Activated CD4-positive, alpha-beta T cell treated with anti-CD3 and anti-CD28 coated beads, Interleukin-2, amount 10 ng/mL, durations not matched to agents 7 days and 5 days (primary cell): ENCODE measurements at places on chromosomes 4 and X. TPM values are rescaled to one million over a fixed set of nuclear protein-coding genes. Genes with fewer than 3 reads are reported as not detected.

DNA sequence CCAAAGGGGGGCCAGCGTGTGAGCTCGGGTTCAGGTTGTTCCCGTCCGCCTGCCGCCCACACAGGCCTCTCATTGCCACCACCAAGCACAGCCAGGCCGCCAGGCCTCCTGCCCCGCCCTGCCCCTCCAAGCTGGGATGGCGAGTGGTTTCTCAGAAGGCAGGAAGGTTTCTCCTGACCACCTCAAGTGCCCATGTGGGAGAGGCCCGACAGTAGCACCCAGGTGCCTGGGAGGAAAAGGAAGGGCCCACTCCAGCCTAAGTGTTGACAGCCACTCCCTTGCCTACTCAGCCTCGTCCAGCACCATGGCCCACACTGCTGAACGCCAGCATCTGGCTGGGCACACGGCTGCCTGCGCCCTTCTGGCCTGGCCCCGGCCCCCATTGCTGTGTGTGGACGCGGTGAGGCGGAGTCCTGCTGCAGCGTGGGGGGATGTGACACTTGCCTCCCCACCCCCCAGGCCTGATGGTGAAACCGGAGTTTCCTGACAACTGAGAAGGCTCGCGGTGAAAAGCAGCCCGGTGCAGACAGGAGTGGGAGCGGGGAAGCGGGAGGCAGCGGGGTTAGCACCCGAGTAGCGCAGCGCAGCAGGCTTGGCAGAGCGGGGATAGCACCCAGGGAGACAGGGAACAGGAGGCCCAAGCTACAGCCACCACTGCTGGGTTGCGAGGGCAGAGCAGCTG is 19.2 kb downstream of the FLNA start:
- peaks cover 20% of the 10 kb centered on the region for H3K36me3 ChIP-seq
- H3K27ac ChIP-seq, result no peak overlapping the region
- H3K4me1 ChIP-seq, result peaks cover 52% of the 10 kb centered on the region
- H3K4me3 ChIP-seq, result no peak overlapping the region

DNA sequence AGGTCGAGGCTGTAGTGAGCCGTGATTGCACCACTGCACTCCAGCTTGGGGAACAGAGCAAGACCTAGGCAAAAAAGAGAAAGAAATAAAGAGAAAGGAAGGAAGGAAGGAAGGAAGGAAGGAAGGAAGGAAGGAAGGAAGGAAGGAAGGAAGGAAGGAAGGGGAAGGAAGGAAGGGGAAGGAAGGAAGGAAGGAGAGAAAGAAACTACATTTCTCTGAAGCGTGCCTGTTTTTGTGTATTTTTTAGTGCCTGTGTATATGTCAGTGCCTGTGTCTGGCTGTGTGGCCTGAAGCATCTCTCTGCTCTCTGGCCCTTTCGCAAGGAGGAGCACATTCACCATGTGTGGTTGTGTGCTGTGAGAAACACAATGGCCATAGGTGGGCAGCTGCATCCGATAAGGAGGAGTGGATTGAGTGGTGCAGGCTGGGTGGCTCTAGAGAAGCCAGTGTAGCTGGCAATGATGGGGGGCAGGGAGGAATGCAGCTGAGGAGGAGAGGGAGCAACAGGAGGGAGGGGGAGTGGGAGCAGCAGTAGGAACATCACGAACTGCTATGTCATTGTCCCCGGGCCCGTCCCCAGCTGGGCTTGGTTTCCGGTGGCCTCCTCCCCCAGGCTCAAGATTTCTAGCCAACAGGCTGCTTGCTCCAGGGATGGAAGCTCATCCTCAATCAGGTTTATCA is 11.4 kb downstream of the SYN1 start:
- no peak for DNase-seq
- H3K36me3 ChIP-seq, result no peaks in the 10 kb centered on the region
- peaks cover 6% of the 10 kb centered on the region for H3K4me1 ChIP-seq
- H3K4me3 ChIP-seq, result no peak overlapping the region
- H3K27ac ChIP-seq, result no peak overlapping the region
- no peaks in the 10 kb centered on the region for H3K27me3 ChIP-seq

DNA sequence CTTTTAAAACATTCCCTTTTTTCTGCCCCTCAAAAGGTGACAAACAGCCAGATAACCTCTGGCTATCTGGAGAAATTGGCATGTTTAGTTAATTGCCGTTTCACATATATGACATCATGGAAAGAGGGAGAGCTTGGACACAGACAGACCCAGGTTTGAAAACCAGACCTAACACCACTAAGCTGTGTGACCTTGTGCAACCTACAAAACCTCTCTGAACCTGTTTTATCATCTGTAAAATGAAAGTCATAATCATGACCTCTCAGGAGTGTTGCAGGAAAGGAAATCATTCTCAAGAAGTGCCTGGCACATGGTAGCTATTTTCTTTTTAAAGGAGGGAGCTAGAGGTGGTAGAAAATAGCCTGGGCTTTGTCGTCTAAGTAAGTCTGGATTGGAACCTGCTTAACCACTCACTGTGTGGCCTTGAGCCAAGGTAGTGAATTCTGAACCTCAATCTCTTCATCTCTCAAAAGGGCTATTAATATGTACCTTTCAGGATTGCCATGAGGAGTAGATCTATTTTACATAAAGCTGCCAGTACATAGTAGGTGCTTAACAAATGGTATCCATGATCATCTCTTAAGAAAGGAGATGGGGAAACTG is 363.5 kb downstream of the BCOR start:
- H3K27me3 ChIP-seq, result no peaks in the 10 kb centered on the region
- H3K36me3 ChIP-seq, result no peaks in the 10 kb centered on the region
- peaks cover 14% of the 10 kb centered on the region for H3K4me1 ChIP-seq
- no peak overlapping the region for H3K4me3 ChIP-seq
- DNase-seq, result no peak
- H3K27ac ChIP-seq, result no peak overlapping the region

DNA sequence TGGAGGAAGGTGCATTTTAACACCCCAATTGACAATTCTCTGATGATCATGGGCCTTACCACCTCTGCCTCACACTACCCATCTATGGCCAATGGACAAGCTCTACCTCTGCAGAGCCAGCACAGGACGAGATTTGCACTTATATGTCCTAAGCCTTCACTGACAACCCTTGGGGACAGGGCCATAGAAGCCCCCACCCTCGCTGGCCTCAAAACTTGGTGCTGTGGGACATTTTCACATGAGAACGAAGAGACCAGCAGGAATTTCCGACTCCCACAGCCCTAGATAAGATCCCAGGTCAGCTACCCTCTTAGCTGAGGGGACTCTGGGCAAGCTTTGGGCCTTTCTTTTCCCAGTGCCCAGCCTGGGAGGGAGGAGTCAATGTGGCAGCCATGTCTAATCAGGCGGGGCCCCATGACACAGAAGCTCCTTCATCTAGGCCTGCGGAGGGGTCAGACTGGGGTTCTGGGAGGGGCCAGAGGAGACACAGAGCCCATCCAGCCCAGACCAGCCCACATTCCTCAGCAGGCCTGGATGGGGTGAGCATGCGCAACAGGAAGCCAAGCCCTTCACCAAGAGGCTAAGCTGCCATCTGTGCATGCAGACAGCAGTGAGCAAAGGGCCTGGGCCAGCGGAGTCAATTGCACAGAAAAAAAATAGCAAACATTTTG is 12.1 kb downstream of the PJA1 start:
- DNase-seq, result no peak
- H3K27me3 ChIP-seq, result no peaks in the 10 kb centered on the region
- H3K27ac ChIP-seq, result no peak overlapping the region
- no peaks in the 10 kb centered on the region for H3K4me1 ChIP-seq
- H3K36me3 ChIP-seq, result no peaks in the 10 kb centered on the region

DNA sequence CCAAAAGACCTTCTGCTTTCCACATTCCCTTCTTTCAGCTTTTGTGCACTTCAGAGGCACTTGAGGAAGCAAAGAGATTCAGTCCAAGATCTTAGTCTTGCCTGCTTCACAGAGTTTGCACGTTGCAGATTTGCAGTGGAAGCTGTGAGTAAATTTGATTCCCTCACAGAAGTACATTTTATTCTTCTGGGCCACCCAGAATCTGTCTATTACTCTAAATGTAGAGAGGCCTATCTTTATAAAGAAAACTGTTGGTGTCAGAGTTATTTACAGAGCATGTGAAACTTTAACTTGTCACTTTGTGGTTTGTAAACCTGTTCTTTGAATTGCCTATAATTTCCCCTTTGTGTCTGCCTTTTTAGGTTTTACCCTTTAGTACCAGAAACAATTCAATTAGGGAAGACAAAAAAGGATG is 15.5 kb downstream of the SPRY1 start:
- H3K36me3 ChIP-seq, result peaks cover 4% of the 10 kb centered on the region
- H3K4me3 ChIP-seq, result peak overlapping the region; percentile 48
- no peaks in the 10 kb centered on the region for H3K27me3 ChIP-seq
- H3K4me1 ChIP-seq, result peaks cover 50% of the 10 kb centered on the region
- no peak for DNase-seq

DNA sequence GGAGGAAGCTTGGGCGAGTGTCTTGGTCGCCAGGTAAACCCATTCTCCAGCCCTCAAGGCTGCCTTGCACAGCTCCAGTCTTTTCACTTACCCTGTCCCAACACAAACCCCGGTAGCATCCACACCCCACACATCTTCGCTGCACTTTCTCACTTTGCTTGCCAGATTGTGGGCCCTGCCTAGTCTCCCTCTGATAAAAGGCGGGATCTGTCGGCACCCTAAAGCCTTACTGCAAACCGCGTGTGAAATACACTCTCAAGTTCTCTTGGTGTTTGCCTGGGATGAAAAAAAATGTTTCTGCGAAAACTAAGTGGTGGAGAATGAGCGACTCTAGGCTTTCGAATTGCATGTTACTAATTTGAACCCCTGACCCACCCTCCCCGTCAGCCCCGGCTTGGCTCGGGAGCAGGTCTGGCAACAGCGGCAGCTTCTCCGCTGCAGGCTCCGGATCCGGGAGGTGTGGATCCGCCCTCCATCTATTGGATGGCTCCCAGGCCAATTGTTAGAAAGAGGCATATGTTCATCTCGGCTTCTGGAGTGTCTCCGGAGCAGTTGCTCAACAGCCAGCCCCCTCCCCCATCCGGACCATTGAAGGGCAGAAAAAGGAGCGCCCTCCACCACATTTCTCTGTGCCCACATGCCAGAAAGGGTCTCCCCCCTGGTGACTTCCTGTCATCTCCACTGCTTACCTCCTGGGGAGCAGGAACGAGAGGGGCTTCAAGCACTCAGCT is 3.0 kb upstream of the CITED1 start:
- H3K4me1 ChIP-seq, result peaks cover 24% of the 10 kb centered on the region
- peak overlapping the region; percentile 30 for H3K4me3 ChIP-seq
- no peak overlapping the region for H3K27ac ChIP-seq
- no peak for DNase-seq

- H3K4me1 ChIP-seq, result peaks cover 49% of the 10 kb centered on the region
- peaks cover 9% of the 10 kb centered on the region for H3K36me3 ChIP-seq
- H3K27me3 ChIP-seq, result no peaks in the 10 kb centered on the region
- H3K4me3 ChIP-seq, result no peak overlapping the region
- no peak for DNase-seq
Measured at GRCh38 chr4:153419673-153420278, 46.4 kb upstream of the TMEM131L start.

GRCh38 chr4:103915224-103915869 is 195.6 kb upstream of the TACR3 start:
- DNase-seq, result no peak
- no peak overlapping the region for H3K27ac ChIP-seq
- no peak overlapping the region for H3K4me3 ChIP-seq
- no peaks in the 10 kb centered on the region for H3K36me3 ChIP-seq

DNA sequence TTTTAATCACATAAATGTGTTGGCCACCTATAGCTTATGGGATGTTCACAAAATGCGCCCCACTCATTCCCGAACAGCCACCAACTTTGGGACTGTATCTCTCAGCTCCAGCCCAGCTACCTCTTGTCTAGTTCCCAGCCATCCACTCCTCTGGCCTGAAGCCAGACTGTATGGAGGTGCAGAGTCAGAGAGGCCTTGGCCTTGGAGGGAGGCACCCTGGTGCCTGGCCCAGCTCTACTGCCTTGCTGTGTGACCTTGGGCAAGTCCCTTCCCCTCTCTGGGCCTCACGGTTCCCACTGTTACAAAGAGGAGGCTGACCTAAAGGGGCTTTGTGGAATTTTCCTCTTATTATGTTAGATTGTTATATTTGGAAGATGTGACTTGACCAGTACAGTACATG is 13.9 kb downstream of the MAMLD1 start:
- no peaks in the 10 kb centered on the region for H3K36me3 ChIP-seq
- no peak overlapping the region for H3K27ac ChIP-seq
- H3K4me1 ChIP-seq, result peaks cover 5% of the 10 kb centered on the region
- no peak for DNase-seq
- no peaks in the 10 kb centered on the region for H3K27me3 ChIP-seq

DNA sequence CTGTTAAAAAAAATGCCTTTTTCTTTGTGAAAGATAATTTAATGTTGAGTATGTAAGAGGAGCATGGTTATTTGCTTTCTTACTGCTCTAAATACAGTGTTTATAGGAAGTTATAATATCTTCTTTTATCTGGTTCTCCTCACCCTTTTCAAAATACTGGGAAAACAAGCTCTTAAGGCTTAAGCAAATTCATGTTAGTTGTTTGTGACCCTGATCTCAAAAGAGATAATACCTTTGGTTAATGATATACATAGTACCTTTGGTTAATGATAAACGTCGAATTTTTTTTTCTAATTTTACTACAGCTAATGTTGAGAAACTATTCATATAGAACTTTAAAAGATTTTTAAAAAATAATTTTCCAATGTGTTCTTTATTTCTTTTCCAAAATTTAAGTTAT is 180.1 kb downstream of the RAPGEF2 start:
- H3K4me1 ChIP-seq, result no peaks in the 10 kb centered on the region
- DNase-seq, result no peak
- H3K4me3 ChIP-seq, result no peak overlapping the region

GRCh38 chr4:26715636-26716242 is 131.9 kb downstream of the TBC1D19 start:
- no peak overlapping the region for H3K27ac ChIP-seq
- H3K4me3 ChIP-seq, result no peak overlapping the region
- no peak for DNase-seq
- no peaks in the 10 kb centered on the region for H3K4me1 ChIP-seq

GRCh38 chrX:108132876-108133275 is 41.3 kb downstream of the ATG4A start:
- no peaks in the 10 kb centered on the region for H3K4me1 ChIP-seq
- no peak for DNase-seq
- H3K4me3 ChIP-seq, result no peak overlapping the region
- H3K36me3 ChIP-seq, result peaks cover 14% of the 10 kb centered on the region
- no peak overlapping the region for H3K27ac ChIP-seq
- no peaks in the 10 kb centered on the region for H3K27me3 ChIP-seq

GRCh38 chr4:109327641-109328040 is 25.2 kb upstream of the COL25A1 start:
- no peak overlapping the region for H3K4me3 ChIP-seq
- H3K4me1 ChIP-seq, result no peaks in the 10 kb centered on the region
- H3K36me3 ChIP-seq, result no peaks in the 10 kb centered on the region
- no peak overlapping the region for H3K27ac ChIP-seq
- peaks cover 7% of the 10 kb centered on the region for H3K27me3 ChIP-seq
- DNase-seq, result no peak

GRCh38 chr4:15783676-15784075 is 5.5 kb downstream of the CD38 start:
- no peaks in the 10 kb centered on the region for H3K27me3 ChIP-seq
- no peak for DNase-seq
- H3K4me1 ChIP-seq, result peaks cover 75% of the 10 kb centered on the region
- H3K36me3 ChIP-seq, result peaks cover 90% of the 10 kb centered on the region

- no peak for DNase-seq
- no peaks in the 10 kb centered on the region for H3K27me3 ChIP-seq
- H3K4me3 ChIP-seq, result no peak overlapping the region
- no peak overlapping the region for H3K27ac ChIP-seq
Measured at GRCh38 chr4:157128395-157128794, 52.4 kb downstream of the GLRB start.

Gene DOCK11
- 76.6 TPM for total RNA-seq

Gene UBQLN2
- 59.7 TPM for total RNA-seq

Gene XK
- 0.02 TPM for total RNA-seq

Gene GPRASP2
- 0.47 TPM for total RNA-seq

Gene C4orf51
- not detected for total RNA-seq

Gene GALNTL6
- not detected for total RNA-seq
